ENCODE measurements at places on chromosomes 12 and 14.

DNA sequence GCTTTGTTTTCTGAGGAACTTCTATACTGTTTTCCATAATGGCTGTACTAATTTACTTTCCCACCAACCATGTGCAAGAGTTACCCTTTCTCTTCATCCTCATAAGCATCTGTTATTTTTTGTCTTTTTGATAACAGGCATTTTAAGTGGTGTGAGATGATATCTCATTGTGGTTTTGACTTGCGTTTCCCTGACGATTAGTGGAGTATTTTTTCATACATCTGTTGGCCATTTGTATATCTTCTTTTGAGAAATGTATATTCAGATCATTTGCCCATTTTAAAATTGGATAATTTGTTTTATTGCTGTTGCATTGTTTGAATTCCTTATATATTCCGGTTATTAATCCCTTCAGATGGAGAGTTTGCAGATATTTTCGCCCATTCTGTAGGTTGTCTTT lies 10.2 kb upstream of the HMGA2 start:
- no peak for DNase-seq

GRCh38 chr14:96405677-96406076 lies 13.7 kb downstream of the AK7 start:
- no peak for DNase-seq

- no peak for DNase-seq
These were observed 16.7 kb downstream of the DCAF4 start for GRCh38 chr14:72942934-72943333.

DNA sequence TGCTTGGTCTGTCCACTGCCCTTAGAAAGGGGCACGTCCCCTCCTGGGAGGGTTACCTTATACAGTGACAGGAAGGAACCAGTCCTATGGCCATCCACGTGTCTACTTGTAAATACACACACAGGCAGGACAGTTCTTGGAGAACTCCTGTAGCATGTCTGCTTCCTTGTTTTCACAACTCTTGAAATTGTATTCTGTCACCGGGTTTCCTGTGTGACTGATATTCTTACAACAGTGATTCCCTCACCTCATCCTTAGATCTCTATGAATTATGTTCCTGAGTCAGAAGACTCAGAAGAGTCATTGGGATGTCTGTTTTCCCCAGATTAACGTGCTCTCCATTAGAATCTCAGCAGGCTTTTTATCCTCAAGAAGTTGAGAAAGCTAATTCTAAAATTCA lies 44.1 kb upstream of the DYNC1H1 start:
- DNase-seq = no peak

DNA sequence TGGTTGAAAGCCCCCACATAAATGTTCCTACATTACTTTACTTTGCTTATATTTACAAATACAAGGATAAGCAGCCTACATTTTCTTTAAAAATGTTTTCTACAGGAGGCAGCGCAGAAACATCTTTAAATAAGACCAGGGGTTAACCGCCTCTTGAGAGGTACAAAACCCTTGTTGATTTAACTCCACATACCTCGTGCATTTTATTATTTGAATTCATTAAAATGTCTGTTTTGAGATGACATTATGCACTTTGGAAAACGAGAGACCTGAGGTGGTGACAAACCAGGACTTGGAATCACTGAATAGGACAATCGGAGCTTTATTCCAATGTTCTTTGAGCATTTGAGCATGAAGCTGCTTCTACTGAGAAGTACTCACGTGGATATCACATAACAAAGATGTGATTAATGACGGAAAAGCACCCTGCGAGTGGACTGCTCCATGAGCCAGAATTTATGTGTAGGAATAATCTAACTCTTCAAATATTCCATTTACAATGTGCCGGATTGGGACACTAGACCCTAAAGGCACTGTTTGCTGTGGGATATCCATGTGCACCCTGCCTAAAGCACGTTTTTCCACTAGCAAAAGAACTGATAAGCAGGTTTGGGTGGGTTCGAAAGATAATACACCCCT lies 746 bp upstream of the DUSP16 start:
- no peak for DNase-seq

DNA sequence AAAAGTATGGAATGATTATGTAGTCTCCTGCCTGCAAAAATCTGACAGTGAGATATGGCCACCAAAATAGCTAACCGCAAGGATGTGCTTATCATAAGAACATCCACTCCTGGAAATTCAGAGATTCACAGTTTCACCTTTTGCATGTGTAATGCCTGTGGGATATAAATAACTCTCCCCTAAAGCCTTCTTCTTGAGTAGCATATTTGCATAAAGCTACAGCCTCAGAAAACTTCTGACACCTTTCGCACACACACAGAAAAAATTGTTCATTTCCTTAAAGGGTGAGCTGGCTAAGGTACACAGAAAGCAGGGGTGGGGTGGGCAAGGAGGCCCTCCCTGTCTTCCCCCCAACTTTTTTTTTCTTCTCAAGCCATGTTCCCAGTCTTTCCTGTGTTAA lies 3.1 kb upstream of the IGF1 start:
- no peak for DNase-seq

DNA sequence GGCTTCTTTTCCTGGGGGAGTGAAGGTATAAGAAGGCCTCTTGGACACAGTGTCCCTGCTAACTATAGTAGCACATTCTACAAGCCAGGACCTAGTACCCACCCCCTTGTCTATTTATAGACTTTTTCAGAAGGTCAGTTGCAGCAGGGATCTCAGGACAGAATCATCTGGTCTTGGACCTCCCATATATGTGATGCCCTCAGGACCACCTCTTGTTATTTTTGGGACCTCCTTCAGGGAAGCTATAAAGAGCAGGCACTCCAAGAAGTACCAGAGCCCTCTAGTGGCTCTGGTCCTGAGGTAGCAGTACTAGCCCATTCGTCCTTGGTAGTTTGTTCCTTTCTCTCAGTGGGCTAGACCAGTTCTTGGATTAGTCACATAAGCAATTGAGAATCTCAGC lies 4.3 kb downstream of the COQ10A start:
- peak; percentile 52 for DNase-seq

DNA sequence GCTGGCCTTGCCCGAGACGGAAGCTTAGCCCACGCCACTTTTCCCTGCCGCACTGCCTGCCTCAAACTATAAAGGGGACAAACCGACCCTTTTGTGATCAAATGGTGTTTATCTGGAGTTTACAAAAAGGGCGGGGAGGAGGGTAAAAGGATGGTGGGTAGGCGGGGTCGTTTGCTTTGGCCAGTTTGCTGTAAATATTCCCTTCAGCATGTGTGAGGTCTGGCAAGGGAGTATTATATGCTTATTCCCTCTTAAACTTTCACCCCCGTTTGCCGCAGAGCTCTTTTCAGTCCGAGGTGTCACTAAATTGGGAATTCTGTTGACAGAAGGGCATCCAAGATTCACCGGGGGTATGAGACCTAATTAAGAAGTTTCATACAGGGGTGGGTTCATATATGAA lies 3.8 kb upstream of the TBX3 start:
- DNase-seq = no peak

- peak; percentile 29 for DNase-seq
These were observed 33.6 kb downstream of the E2F7 start for GRCh38 chr12:77031745-77032144.

DNA sequence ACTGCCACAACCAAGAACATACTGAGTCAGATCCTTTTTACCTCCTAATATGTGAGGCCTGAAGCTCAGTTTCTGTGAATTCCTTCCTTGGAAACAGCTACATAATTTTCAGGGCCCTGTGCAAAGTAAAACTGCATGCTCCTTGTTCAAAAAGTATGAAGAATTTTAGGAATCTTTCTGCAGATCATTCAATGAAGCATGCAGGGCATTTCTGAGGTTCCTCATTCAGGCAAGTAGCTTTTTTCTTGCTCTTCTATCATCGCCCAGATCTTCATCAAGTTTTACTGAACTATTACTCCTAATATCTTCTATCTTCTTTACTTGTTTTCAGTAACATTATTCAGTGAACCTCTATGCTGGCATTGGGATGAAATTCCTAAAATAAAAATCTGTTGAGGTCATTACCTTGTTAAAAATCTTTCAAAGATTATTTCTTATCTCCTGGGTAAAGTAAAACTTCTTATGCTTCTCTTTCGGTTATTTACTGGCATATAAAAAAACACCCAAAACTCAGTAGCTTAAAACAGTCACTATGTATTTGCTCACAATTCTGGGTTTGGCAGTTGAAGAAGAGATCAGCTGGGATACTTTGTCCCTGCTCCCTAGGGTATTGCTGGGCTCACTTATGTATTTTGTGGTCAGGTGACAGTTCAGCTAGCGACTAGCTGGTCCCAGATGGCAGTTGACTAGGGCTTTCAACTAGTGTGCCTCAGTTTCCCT lies 42.6 kb upstream of the KRR1 start:
- peak; percentile 44 for DNase-seq

GRCh38 chr14:73266317-73266716 lies 29.0 kb downstream of the PAPLN start:
- no peak for DNase-seq

DNA sequence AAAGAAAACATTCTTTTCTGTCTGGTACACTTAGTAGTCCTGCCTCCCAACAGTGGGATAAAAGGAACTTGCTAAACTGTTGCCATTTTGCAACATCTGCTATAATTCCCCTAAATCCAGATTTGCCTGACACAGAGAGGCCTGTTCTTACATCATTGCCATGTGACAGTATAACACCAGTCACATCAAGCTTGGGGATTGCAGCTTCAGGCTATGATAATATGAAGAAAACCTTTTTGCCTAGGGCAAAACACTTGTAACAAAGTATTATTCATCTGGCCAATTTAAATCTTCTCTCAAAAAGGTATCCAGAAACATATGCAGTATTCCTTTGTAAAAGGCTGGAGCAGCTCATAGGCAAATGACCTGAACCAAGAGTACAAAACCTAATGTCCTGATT lies 80.9 kb upstream of the OTX2 start:
- DNase-seq = no peak

Measured in NB4 (cell line).